COLO829 (cell line): ENCODE measurements at places on chromosomes 5 and 9.

GRCh38 chr5:167770461-167770860, 521.0 kb upstream of the WWC1 start:
- DNase-seq: no peak

DNA sequence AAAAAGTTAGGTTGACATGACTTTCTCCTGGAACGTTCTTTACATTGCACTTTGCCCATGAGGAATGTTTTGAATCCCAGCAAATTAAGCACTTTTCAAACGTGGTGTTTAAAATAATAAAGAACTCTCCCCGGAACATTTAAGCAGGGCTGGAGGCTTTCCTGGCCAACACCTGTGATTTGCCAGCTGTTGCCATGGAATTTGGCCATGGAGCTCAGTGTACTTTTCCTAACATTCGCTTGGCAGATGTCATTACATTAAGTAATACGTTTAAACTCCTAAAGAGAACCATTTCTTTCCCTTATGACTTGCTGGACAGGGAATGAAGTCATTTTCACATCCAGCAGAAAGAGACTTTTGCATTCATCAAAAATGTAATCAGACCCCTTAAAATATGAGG, 146.1 kb downstream of the GAS1 start:
- no peak for DNase-seq

- DNase-seq: no peak
Measured at GRCh38 chr5:15748266-15748665, 248.3 kb downstream of the FBXL7 start.

DNA sequence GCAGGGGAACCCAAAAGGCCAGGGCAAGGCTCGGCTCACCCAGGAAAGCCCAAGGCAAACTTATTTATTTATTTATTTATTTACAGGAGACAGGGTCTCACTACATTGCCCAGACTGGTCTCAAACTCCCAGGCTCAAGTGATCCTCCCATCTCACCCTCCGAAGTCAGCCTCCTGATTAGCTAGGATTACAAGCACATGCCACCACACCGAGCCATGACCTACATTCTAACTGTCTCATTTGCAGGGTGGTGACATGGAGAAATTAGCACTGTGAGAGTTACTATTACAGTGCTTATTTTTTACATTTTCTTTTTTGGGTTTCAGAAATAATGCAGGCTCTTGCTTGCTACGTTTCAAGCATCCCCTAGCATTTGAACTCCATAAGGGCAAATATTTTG, 18.1 kb downstream of the ARHGEF37 start:
- no peak for DNase-seq

GRCh38 chr5:54445691-54446378, 9.7 kb upstream of the HSPB3 start:
- DNase-seq: no peak

GRCh38 chr9:103802068-103802467, 292.0 kb upstream of the SMC2 start:
- DNase-seq: no peak

- DNase-seq: no peak
Measured at GRCh38 chr5:127072861-127073846, at the start of gene C5orf63. Gene C5orf63, minus strand, starts transcription at chr5:127073502. Its CDS starts 14,507 bp downstream, at chr5:127058995.

GRCh38 chr9:122338536-122338935, 32.3 kb upstream of the PTGS1 start:
- no peak for DNase-seq

GRCh38 chr5:7434914-7435313, 39.0 kb downstream of the ADCY2 start:
- no peak for DNase-seq

- no peak for DNase-seq
Measured at GRCh38 chr5:44574678-44575077, 185.5 kb upstream of the FGF10 start.

DNA sequence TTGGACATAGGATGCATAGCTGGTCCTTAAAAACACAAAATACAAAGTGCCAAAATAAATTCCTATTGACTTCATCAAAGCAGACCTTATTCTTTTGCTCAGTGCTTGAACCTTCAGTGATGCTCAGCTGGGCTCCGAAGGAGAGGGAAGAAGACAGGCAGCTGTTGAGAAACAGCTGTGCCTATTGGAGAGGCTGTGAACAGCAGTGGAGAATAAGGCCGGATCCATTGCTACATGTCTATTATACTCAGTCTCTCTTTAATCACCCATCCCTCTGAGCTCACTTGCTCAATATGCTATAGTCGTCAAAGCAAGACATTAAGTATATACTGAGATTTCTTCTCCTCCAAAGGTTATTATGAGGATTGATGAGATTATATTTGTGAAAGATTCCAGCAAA, 174.4 kb downstream of the CHSY3 start:
- no peak for DNase-seq

- no peak for DNase-seq
Measured at GRCh38 chr5:14557203-14557770, 24.3 kb upstream of the OTULINL start.

- no peak for DNase-seq
Measured at GRCh38 chr9:74497748-74498620, 849 bp downstream of the RORB start.

- no peak for DNase-seq
Measured at GRCh38 chr9:29322240-29322639, 1749.0 kb upstream of the C9orf72 start.

DNA sequence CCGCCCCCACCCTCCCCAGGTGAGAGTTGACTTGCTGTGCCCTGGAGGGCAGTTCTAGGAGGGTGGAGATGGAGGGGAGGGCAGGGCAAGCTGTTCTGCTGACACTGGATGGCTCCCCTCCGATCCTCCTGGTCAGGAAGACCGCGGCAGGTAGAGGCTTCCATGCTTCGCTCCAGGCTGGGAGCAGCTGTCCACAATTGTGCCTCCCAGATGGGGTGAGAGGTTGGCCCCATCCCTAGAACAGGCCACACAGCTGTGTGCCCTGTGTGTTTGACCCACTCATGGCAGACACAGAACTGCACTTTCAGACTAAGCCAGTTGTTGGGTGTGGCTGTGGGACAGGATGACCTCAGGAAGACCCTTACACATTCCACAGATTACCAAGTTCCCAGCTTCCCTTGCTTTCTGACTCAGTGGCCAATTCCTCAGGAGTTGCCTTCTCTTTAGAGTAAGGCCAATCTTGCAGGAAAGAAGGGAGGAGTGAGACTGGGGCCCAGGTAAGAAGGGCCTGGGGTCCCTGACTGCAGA, 72.1 kb upstream of the HSPA9 start:
- DNase-seq: no peak

GRCh38 chr9:133944746-133945135, 47.4 kb downstream of the VAV2 start:
- DNase-seq: no peak

GRCh38 chr9:134182554-134183085, 18.3 kb upstream of the RNU6ATAC start:
- DNase-seq: no peak

GRCh38 chr5:33901156-33901555, 9.4 kb upstream of the ADAMTS12 start:
- no peak for DNase-seq

DNA sequence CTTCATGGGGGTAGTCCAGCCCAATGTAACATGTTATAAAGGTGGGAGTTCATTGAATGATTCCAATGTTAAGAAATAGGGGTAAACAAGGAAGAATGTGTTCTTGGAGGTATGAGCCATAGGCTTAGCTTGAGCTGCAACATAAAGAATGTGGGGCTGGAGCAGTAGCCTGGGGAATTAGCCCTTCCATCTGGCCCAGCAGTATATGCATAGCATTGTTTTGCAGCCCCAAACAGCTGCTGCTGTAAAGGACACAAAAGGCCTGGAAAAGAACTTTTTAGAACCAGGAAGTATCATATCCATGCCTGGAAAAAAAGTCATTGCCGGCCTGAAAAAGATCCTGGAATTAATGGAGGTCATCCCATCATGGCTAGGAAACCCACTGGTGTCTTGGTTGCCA, 55.8 kb upstream of the SMARCA2 start:
- no peak for DNase-seq

DNA sequence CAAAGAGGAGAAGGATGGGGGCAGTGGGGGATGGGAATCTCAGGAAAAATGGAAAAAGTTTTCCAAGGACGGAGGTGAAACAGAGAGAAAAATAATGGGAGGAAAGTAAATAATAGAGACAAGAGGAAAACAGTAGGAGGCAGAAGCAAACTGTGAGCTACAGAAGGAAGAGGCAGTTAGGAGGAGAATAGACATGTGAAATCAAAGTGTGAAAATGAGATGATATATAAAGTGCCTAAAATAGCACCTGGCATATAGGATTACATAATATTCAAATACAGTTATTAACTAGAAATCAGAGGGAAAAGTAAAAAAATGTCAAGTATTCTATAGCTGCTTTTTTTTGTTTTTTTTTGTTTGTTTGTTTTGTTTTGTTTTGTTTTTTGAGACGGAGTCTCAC, 44.0 kb upstream of the PLIN2 start:
- DNase-seq: no peak

DNA sequence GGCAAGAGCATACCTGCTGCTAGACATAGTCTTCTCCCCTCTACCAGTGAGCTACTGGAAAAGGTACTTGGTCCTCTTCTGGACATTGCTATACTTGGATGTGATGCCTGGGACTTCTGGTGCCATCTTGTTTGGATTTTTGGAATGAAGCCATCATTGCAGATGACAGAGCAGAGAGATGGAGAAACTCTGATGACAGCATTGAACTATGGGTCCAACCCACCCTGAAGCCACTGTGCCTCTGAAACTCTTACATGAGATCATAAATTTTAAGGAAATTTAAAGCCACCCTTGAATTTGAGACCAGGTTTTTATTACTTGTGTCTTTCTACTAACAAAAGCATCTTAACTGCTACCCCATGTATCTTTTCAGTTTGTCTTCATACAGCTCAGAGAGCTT, 151.1 kb upstream of the SMIM23 start:
- DNase-seq: no peak

- no peak for DNase-seq
Measured at GRCh38 chr5:154241021-154241420, 50.5 kb downstream of the GALNT10 start.

DNA sequence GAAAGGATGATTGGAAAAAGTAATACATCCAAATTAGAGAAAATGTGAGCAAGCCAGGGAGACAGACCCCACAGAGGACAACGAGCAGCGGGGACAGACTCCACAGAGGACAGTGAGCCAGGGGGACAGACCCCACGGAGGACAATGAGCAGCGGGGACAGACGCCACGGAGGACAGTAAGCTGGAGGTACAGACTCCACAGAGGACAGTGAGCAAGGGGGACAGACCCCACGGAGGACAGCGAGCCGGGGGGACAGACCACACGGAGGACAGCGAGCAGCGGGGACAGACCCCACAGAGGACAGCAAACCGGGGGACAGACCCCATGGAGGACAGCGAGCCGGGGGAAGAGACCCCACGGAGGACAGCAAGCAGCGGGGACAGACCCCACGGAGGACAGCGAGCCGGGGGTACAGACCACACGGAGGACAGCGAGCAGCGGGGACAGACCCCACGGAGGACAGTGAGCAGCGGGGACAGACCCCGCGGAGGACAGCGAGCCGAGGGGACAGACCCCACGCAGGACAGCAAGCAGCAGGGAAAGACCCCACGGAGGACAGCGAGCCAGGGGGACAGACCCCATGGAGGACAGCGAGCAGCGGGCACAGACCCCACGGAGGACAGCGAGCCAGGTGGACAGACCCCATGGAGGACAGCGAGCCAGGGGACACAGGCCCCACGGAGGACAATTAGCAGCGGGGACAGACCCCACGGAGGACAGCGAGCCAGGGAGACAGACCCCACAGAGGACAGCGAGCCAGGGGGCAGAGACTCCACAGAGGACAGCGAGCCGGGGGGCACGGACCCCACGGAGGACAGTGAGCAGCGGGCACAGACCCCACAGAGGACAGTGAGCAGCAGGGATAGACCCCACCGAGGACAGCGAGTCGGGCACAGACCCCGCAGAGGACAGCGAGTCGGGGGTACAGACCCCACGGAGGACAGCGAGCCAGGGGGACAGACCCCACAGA, 1.9 kb upstream of the ZDHHC11 start:
- DNase-seq: no peak

DNA sequence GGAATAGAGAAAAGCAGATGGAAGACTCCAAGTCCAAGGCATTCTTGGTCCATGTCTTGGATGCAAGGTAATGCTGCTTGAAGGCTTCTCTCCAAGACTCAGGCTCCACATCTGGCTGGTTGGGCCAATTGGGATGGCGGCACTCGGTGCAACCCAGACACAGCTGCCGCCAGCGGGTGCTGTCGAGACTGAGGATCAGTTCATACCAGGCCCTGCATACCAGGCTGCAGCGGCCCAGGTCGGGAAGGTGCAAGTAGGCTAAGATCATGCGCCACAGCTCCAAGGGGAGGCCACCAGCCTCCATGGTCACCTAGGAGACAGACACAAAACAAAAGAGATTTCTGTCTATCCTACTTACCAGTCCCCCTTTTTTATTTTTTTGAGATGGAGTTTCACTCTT, 34.7 kb downstream of the FBXO10 start:
- no peak for DNase-seq

DNA sequence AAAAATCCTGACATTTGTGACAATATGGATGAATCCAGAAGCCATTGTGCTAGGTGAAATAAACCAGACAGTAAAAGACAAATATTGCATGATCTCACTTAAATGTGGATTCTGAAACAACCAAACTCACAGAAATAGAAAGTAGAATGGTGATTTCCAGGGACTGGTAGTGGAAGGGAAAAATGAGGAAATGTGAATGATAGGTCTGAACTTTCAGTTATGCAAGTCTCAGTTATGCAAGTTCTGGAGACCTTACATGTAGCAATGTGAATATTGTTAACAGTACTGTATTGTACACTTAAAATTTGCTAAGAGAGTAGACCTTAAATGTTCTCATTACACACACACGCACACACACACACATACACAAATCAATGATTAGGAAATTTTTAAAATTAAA, 84.9 kb downstream of the SLCO4C1 start:
- no peak for DNase-seq

DNA sequence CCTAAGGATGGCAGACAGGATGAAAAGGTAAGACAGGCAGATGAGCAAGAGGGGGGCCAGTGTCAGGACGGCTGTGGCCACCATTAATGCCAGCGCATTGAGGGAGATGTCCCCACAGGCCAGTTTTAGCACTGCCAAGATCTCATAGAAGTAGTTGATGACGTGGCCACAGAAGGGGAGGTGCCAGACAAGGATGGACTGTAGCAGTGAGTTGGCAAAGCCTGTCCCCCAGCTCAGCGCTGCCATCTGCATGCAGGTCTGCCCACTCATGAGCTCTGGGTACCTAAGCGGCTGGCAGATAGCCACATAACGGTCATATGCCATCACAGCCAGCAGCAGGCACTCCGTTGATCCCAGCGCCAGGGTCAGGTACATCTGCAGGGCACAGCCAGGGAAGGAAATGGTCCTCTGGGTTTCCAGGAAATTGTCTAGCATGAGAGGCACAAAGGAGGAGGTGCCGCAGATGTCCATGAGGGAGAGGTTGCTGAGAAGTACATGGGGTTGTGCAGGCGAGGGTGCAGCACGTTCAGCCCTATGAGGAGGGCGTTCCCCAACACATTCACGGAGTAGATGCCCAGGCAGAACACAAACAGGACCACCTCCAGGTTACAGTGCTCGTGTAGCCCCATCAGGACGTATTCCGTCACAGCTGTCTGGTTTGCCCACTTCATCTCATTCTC, 10.8 kb downstream of the OR13J1 start:
- no peak for DNase-seq
